ENCODE measurements at places on chromosomes 12 and 14. TPM values are rescaled to one million over a fixed set of nuclear protein-coding genes. Genes with fewer than 3 reads are reported as not detected.

TESPA1 gene
- not detected for polyA plus RNA-seq

- H3K4me3 ChIP-seq, result no peak overlapping the region
- H3K27ac ChIP-seq, result no peak overlapping the region
- no peaks in the 10 kb centered on the region for H3K4me1 ChIP-seq
- no peaks in the 10 kb centered on the region for H3K27me3 ChIP-seq
These were observed 32.2 kb downstream of the SLC25A21 start for GRCh38 chr14:37140176-37140575.

GRCh38 chr12:132827763-132828703 lies 636 bp downstream of the GOLGA3 start:
- H3K4me1 ChIP-seq, result peaks cover 10% of the 10 kb centered on the region
- H3K27ac ChIP-seq, result peak overlapping the region; percentile 100
- peaks cover 21% of the 10 kb centered on the region for H3K36me3 ChIP-seq
- no peaks in the 10 kb centered on the region for H3K27me3 ChIP-seq

DNA sequence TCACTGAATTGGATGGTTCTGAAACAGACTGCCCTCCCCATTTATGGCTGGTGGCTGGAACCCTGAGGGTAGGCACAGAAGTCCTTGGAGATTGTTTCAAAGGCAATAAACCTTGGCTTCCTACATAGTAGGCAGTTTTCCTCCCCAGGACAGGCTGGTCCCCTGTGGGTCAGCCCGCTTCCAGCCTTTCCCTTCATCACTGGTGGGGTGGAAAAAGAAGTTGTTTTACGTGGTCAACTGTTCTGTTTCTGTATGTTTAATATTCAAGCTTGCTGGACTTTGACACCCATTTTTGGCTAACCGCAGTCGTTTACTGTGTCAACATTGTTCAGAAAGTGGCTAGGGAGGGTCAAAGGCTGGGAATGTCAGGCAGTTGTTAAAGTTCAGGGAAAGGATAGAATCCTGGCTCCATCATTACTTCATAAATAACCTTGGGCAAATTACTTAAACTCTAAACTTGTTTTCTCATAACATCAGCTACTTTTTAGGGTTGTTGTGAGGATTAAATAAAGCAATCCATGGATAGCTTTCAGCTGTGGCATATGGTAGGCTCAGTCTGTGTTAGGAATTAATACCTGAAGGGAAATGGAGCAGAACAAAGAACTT lies 2.4 kb downstream of the KLHDC2 start:
- H3K27me3 ChIP-seq, result no peaks in the 10 kb centered on the region
- no peaks in the 10 kb centered on the region for H3K36me3 ChIP-seq
- H3K4me3 ChIP-seq, result peak overlapping the region; percentile 97
- DNase-seq, result peak; percentile 62
- no peak overlapping the region for H3K27ac ChIP-seq

- H3K36me3 ChIP-seq, result no peaks in the 10 kb centered on the region
- no peak overlapping the region for H3K4me3 ChIP-seq
- H3K27me3 ChIP-seq, result no peaks in the 10 kb centered on the region
- H3K27ac ChIP-seq, result no peak overlapping the region
These were observed 192.3 kb downstream of the DPF3 start for GRCh38 chr14:72701605-72702004.

DNA sequence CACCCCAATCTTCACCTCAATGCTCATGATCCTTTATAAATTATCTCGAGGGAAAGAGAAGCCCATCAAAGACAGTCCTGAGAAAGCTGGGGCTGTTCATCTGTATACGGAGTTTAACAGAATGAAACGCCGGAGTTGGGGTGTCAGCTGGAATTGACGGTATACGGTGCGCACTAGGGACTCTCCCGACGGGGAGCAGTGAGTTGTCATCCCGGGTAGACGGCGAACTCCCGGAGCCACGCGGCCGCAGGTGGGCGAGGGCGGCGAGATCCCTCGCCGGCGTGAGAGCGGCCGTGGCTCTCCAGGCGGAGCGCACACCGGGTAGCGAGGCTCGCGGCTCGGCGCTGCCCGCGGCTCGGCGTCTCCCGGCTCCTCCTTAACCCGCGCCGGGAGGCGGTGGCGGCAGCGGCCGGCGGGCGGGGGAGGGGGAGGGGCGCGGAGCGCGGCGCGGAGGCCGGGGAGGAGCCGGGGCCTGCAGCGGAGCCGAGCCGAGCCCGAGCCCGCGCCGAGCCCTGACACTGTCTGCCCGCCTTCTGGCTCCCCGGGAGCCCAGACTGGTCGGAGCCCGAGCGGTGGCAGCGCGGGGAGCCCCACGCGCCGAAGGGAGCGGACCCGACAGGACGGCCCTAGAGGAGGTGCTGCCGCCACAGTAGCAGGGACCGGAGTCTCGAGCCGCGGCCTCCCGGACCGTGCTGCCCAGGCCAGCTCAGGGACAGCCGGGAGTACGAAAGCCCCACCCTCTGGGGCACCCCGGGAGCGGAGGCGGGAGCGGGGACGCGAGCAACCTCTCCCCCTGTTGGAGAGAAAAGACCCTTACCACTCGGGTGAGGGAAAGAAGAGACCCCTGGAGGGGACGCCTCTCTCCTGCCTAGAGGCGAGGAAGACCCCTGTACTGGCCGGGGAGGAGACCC lies at the start of gene FOXJ2:
FOXJ2 (plus strand) TSS at position 475 of the 911 bp plus-strand sequence. CDS start 7,117 bp downstream, outside the sequence.
- H3K27me3 ChIP-seq, result no peaks in the 10 kb centered on the region
- peak within 1 kb of the TSS; percentile 94 for H3K27ac ChIP-seq
- H3K36me3 ChIP-seq, result peaks cover 2% of the 10 kb centered on the region
- DNase-seq, result peak; percentile 67
- H3K4me1 ChIP-seq, result peaks cover 8% of the 10 kb centered on the region

- H3K4me1 ChIP-seq, result peaks cover 10% of the 10 kb centered on the region
- no peaks in the 10 kb centered on the region for H3K36me3 ChIP-seq
- no peak overlapping the region for H3K27ac ChIP-seq
These were observed 3.2 kb downstream of the HSPB8 start for GRCh38 chr12:119181944-119182343.

GRCh38 chr12:89544681-89545184 lies 18.9 kb upstream of the POC1B start:
- H3K4me3 ChIP-seq, result no peak overlapping the region
- DNase-seq, result peak; percentile 28
- no peaks in the 10 kb centered on the region for H3K36me3 ChIP-seq
- no peaks in the 10 kb centered on the region for H3K27me3 ChIP-seq

LAG3 gene
- polyA plus RNA-seq, result 0.09 TPM

GRCh38 chr14:57085801-57086200 lies 182.9 kb downstream of the EXOC5 start:
- H3K27ac ChIP-seq, result no peak overlapping the region
- H3K27me3 ChIP-seq, result no peaks in the 10 kb centered on the region
- no peaks in the 10 kb centered on the region for H3K36me3 ChIP-seq
- H3K4me3 ChIP-seq, result no peak overlapping the region
- DNase-seq, result no peak
- no peaks in the 10 kb centered on the region for H3K4me1 ChIP-seq

DNA sequence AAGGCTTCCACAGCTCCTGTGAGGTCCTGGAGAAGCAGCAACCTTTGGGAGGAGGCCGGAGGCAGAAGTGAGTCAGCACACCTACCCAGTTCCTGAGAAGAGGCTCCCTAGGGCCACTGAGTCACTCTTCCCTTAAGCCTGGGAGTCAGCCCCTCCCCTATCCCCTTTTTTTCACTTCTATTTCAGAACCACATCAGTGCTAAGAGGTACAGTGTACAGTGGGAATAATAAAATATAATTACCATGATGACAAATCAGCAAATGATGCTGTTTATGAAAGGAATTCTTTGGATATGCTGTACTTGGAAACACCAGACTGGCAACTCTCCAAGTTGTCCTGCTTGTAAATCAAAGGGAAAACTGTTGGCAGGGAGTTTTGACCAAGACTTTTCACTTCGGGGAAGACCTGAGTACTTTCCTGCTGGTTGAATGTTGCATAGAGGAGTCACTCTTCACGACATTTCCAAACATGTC lies 7.8 kb upstream of the TBPL2 start:
- H3K36me3 ChIP-seq, result no peaks in the 10 kb centered on the region
- peaks cover 21% of the 10 kb centered on the region for H3K4me1 ChIP-seq
- H3K27me3 ChIP-seq, result no peaks in the 10 kb centered on the region
- H3K4me3 ChIP-seq, result no peak overlapping the region
- DNase-seq, result peak; percentile 86
- H3K27ac ChIP-seq, result peak overlapping the region; percentile 63

KRT86 gene
- not detected for polyA plus RNA-seq

CARMIL3 gene
- not detected for polyA plus RNA-seq

GRCh38 chr14:63715360-63715759 lies 12.5 kb downstream of the SGPP1 start:
- DNase-seq, result no peak
- H3K4me1 ChIP-seq, result no peaks in the 10 kb centered on the region
- no peak overlapping the region for H3K27ac ChIP-seq

DNA sequence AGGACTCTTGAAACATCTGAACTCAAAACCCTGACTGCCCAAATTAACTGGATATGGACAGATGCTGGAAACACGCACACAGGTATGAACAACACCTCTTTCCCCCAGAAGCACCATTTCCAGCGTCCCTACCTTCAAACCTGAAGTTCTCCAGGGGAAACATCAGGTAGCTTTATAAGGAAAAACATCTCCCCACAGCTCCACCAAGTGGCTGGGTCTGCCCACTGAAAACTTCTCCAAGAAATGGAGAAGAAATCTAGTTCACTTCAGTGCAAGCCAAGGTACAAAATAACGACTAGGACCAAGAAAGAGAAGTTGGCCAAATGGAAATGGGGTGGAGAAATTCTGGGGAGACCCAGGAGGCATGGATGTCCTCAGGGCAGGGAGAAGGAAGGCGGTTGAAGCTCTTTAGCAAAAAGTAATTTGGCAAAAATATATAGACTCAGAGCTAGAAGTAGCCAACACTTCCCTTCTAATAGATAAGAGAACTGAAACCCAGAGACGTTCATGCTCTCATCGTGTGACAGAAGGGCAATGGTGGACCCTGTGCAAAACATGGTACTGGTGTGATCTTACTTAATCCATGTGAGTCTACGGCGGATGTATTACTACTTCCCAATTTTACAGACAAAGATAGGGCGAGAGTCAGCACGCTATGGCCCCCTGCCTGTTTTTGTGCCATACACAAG lies 10.5 kb upstream of the NUAK1 start:
- no peak overlapping the region for H3K27ac ChIP-seq
- H3K27me3 ChIP-seq, result no peaks in the 10 kb centered on the region
- DNase-seq, result peak; percentile 39
- H3K36me3 ChIP-seq, result no peaks in the 10 kb centered on the region

GRCh38 chr12:24905431-24905830 lies 43.5 kb downstream of the BCAT1 start:
- no peaks in the 10 kb centered on the region for H3K36me3 ChIP-seq
- peak; percentile 48 for DNase-seq
- H3K27me3 ChIP-seq, result no peaks in the 10 kb centered on the region
- H3K4me1 ChIP-seq, result peaks cover 10% of the 10 kb centered on the region

DNA sequence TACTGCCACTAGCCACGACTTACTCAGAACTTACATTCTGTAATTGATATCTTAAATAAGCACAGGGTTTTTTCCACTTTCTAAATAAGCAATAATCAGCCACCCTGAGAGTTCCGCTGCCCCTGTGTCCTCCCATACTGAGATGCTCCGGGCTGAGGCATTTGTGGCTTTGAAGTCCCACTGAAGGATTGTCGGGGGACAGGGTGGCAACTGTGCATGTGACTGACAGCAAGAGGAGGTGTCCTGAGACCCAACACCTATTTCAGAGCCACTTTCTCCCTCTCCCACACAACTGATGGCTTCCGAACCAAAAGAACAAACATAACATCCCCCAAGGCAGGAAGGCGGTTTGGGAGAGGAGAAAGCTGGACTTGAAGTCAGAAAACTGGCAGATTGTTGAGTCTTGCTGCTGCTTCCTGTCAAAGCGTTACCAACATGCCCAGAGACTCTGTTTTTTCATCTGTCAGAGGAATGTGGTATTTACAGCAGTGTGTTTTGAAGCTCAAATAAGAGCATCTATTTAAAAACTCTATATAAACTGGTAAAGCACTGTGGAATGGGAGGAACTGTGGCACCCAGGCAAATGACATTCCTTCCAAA lies 157.9 kb upstream of the FKBP4 start:
- H3K4me1 ChIP-seq, result peaks cover 15% of the 10 kb centered on the region
- H3K27me3 ChIP-seq, result no peaks in the 10 kb centered on the region
- no peak overlapping the region for H3K27ac ChIP-seq
- no peaks in the 10 kb centered on the region for H3K36me3 ChIP-seq
- no peak overlapping the region for H3K4me3 ChIP-seq

DNA sequence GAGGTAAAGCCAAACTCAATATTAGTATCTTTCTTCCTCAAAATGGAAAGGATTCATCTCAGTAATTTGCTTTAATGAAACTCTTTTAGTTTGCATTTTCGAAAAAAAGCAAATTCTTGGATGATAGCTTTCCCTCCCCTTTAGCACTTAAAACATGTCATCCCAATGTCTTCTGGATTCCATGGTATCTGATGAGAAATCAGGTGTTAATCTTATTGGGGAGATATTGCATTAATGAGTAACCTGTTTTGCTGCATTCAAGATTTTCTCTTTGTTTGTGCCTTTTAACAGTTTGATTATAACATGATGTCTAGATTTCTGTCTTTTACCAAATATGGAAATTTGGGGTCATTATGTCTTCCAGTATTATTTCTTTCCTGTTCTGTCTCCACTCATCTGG lies 405.1 kb upstream of the FOXG1 start:
- H3K36me3 ChIP-seq, result no peaks in the 10 kb centered on the region
- H3K27ac ChIP-seq, result no peak overlapping the region
- H3K4me3 ChIP-seq, result no peak overlapping the region
- no peak for DNase-seq
- H3K4me1 ChIP-seq, result no peaks in the 10 kb centered on the region

- H3K4me3 ChIP-seq, result no peak overlapping the region
- no peaks in the 10 kb centered on the region for H3K27me3 ChIP-seq
- no peaks in the 10 kb centered on the region for H3K4me1 ChIP-seq
These were observed 1.8 kb downstream of the MYH6 start for GRCh38 chr14:23406244-23406643.

All from fibroblast of lung (primary cell).